ENCODE measurements at places on chromosomes 3 and 15. TPM values are rescaled to one million over a fixed set of nuclear protein-coding genes. Genes with fewer than 3 reads are reported as not detected.

Gene ANKUB1
- total RNA-seq: not detected

Gene CACNA2D3
- 2.5 TPM for total RNA-seq

Gene KCNH8
- total RNA-seq: 0.97 TPM

Gene SOX2
- total RNA-seq: 3.5 TPM

Gene ROPN1
- not detected for total RNA-seq

Gene GPR62
- not detected for total RNA-seq

Gene SLC28A1
- 2.7 TPM for total RNA-seq

GRCh38 chr3:23389089-23389488 is 186.0 kb downstream of the UBE2E2 start:
- DNase-seq: no peak
- no peaks in the 10 kb centered on the region for H3K36me3 ChIP-seq
- no peaks in the 10 kb centered on the region for H3K4me1 ChIP-seq
- H3K27me3 ChIP-seq: no peaks in the 10 kb centered on the region
- no peak overlapping the region for H3K4me3 ChIP-seq

DNA sequence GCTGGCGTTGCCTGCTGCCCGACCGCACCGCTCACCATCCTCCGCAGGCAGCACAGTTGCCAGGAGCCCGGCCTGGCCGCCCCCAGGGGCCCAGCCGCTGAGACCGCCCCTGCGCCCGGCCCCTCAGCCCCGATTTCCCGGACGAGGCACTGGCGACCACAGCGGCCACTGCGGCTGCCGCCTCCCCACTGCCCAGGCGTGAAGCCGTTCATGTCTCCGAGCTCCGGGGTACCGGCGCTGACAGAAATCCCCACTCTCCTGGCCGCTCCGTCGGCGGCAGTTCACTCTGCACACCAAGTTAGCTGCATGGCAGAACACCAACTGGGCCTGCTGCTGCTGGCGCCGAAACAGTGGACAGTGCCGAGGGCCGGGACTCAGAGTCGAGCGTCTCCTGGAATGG is 8.5 kb downstream of the SELENOT start:
- no peak for DNase-seq
- no peaks in the 10 kb centered on the region for H3K36me3 ChIP-seq
- no peaks in the 10 kb centered on the region for H3K27me3 ChIP-seq
- H3K4me3 ChIP-seq: no peak overlapping the region
- H3K4me1 ChIP-seq: no peaks in the 10 kb centered on the region

DNA sequence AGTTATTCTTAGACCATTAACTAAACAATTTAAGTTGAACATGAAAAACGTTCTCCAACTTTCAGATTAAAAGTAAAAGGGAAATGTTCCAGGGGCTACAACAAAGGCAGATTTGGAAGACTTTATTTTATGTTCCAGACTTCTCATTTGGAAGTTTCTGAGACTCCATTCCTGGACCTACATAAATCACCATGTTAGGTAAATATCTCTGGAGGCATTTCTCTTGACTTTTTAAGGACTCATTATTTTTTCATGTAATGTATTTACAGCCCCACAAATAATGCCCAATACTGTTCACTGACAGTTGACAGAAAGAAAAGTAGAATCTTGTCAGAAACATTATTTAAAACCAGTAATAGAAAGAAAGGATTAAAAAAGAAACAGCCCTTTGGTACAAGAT is 352.1 kb downstream of the SLC9A9 start:
- H3K36me3 ChIP-seq: no peaks in the 10 kb centered on the region
- no peak for DNase-seq

DNA sequence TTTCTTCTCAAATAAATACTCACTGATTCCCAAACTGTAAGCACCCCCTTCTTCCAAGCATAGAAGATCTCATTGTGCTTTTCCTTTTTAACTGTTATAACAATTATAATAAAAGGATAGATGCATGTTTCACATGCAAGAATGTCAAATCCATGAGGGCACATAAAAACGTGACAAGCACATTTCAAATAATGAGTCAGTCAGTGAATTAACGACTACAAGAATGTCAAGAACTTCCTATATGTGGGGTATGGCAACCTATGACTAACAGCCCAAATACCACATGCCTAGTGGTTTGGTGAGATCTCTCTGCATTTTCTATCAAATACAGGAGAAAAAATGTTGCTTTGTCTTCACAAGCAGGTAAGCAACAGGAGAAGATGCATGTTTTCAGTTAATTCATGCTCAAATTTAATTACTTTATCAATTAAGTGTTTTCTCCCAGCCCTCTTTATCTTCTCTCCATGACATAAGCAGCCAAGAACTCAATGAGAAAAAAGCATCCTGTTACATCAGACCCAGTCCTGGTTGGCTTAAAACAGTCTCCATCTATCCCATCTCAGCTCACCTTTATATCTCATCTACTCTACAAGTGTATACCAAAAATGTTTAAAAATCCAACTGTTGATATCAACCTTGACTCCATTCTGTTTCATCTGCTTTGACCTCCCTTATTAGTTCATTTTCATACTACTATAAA is 181.5 kb upstream of the LMCD1 start:
- no peaks in the 10 kb centered on the region for H3K4me1 ChIP-seq
- no peak for DNase-seq
- H3K27ac ChIP-seq: no peak overlapping the region
- H3K4me3 ChIP-seq: no peak overlapping the region

DNA sequence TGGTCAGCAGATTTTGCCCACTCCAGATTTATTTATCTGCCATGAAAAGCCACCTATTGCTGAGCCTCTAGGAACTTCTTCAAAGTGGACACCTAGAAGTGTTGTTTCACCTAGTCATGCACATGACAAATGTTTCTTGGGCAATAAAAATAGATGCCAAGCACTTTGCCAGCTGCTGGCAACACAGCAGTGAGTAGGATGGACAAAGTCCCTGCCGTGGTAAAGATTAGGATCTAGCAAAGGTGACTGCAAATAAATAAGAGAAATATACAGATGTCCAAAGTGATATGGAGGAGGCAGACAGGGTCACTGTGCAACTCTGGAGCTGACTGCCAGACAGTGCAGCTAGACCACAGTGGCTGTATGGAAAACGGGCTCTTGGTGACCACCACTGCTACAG is 137.9 kb downstream of the SUCLG2 start:
- H3K36me3 ChIP-seq: no peaks in the 10 kb centered on the region
- H3K27ac ChIP-seq: no peak overlapping the region
- no peaks in the 10 kb centered on the region for H3K27me3 ChIP-seq
- no peak for DNase-seq
- H3K4me3 ChIP-seq: no peak overlapping the region
- no peaks in the 10 kb centered on the region for H3K4me1 ChIP-seq

DNA sequence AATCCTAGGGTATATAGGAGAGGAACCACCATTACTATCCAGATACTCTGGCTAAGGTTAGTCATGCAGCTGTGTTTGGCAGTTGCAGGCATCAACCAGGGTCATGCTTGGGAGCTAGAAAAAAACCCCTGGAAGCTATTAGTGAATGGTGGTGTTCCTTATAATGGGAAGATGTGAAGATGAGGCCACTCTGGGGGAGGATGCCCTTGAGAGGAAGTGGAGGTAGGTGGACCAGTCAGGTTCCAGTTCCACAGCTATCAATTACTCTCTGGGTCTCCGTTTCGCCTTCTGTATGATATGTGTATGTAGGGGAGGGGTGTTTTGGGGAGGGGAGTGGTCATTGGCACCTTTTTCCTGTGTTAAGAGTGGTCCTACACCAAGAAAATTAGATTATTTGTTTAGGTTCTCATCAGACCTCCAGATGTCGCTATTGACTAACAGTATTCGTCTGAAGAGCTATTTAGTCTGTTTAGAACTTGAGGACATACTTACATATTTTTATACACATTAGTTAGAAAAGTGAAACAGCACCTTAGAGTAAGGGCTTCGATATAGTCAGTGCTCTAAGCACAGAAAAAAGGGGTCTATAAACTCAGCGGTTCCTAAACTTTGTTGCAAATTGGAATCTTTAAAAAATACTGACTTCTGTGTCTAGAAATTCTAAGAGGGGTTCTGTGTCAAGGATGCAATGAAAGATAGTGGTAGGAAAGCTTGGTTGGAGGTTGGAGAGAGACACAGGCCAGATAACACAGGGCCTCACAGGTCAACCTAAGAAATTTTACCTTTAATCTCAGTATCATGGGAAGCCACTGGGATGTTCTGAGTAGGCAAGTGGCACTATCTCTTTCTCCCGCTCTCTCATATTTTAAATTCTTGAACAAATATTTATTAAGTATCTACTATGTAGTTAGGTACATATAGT is 9.1 kb upstream of the HPS3 start:
- no peak overlapping the region for H3K4me3 ChIP-seq
- no peaks in the 10 kb centered on the region for H3K36me3 ChIP-seq
- peak; percentile 66 for DNase-seq
- no peaks in the 10 kb centered on the region for H3K27me3 ChIP-seq
- H3K27ac ChIP-seq: no peak overlapping the region

GRCh38 chr15:66287461-66288057 is 5.8 kb upstream of the DIS3L start:
- H3K27me3 ChIP-seq: no peaks in the 10 kb centered on the region
- peaks cover 13% of the 10 kb centered on the region for H3K4me1 ChIP-seq
- H3K27ac ChIP-seq: no peak overlapping the region
- DNase-seq: no peak

- no peaks in the 10 kb centered on the region for H3K4me1 ChIP-seq
- H3K27ac ChIP-seq: no peak overlapping the region
- no peaks in the 10 kb centered on the region for H3K27me3 ChIP-seq
- peaks cover 4% of the 10 kb centered on the region for H3K36me3 ChIP-seq
- no peak overlapping the region for H3K4me3 ChIP-seq
Observed at GRCh38 chr3:196804773-196805172, 62.9 kb upstream of the SENP5 start.

- no peaks in the 10 kb centered on the region for H3K36me3 ChIP-seq
- H3K27me3 ChIP-seq: no peaks in the 10 kb centered on the region
- H3K27ac ChIP-seq: no peak overlapping the region
- DNase-seq: no peak
Observed at GRCh38 chr3:36677331-36678007, 86.9 kb downstream of the DCLK3 start.

GRCh38 chr3:13879102-13879945 is 547 bp downstream of the WNT7A start:
- H3K4me3 ChIP-seq: no peak overlapping the region
- no peaks in the 10 kb centered on the region for H3K36me3 ChIP-seq
- H3K27me3 ChIP-seq: peaks cover 93% of the 10 kb centered on the region
- H3K4me1 ChIP-seq: peaks cover 17% of the 10 kb centered on the region
- DNase-seq: peak; percentile 16

- H3K4me3 ChIP-seq: no peak overlapping the region
- no peaks in the 10 kb centered on the region for H3K36me3 ChIP-seq
- H3K27me3 ChIP-seq: no peaks in the 10 kb centered on the region
- peak; percentile 83 for DNase-seq
Observed at GRCh38 chr15:101615986-101616848, 36.0 kb downstream of the TM2D3 start.

DNA sequence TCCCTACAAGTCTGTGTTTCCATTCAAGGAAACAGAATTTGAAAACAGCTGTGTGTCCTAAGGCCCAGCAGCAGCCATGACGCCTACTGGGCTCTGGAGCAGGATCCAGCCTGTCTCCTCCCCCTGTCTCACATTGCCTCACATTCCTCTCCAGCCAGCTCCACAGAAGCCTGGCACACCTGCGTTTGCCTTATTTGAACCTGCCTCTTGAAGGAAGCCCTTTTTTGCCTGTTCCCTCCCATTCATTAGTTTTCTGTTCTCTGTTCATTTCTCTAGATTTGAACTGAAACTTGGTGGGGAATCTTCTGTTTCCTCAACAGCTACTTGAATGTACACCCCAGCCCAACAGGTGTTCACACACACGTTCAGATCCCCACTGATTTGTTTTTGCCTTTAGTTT is 890.5 kb downstream of the TUSC7 start:
- H3K27me3 ChIP-seq: no peaks in the 10 kb centered on the region
- H3K4me3 ChIP-seq: no peak overlapping the region
- DNase-seq: no peak
- no peak overlapping the region for H3K27ac ChIP-seq
- no peaks in the 10 kb centered on the region for H3K36me3 ChIP-seq

DNA sequence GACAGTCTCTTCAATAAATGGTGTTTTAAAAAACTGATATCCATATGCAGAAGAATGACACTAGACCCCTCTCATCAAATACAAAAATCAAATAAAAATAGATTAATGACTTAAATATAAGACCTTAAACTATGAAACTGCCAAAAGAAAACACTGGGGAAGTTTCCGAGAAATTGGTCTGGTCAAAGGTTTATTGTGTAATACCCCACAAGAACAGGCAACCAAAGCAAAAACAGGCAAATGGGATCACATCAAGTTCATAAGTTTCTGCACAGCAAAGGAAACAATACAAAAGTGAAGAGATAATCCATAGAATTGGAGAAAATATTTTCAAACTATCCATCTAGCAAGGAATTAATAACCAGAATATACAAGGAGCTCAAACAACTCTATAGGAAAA is 126.2 kb downstream of the GOLIM4 start:
- H3K36me3 ChIP-seq: no peaks in the 10 kb centered on the region
- H3K27ac ChIP-seq: no peak overlapping the region
- H3K4me3 ChIP-seq: no peak overlapping the region
- DNase-seq: no peak
- H3K4me1 ChIP-seq: no peaks in the 10 kb centered on the region

- no peaks in the 10 kb centered on the region for H3K27me3 ChIP-seq
- no peaks in the 10 kb centered on the region for H3K36me3 ChIP-seq
- H3K4me1 ChIP-seq: no peaks in the 10 kb centered on the region
- H3K4me3 ChIP-seq: no peak overlapping the region
- DNase-seq: no peak
Observed at GRCh38 chr15:100248236-100248635, 93.5 kb downstream of the ADAMTS17 start.

Measured in hepatocyte (in vitro differentiated cells).